ENCODE measurements at places on chromosomes 16 and 17.

GRCh38 chr17:73119631-73120030 lies 27.1 kb upstream of the SLC39A11 start:
- no peak for DNase-seq

DNA sequence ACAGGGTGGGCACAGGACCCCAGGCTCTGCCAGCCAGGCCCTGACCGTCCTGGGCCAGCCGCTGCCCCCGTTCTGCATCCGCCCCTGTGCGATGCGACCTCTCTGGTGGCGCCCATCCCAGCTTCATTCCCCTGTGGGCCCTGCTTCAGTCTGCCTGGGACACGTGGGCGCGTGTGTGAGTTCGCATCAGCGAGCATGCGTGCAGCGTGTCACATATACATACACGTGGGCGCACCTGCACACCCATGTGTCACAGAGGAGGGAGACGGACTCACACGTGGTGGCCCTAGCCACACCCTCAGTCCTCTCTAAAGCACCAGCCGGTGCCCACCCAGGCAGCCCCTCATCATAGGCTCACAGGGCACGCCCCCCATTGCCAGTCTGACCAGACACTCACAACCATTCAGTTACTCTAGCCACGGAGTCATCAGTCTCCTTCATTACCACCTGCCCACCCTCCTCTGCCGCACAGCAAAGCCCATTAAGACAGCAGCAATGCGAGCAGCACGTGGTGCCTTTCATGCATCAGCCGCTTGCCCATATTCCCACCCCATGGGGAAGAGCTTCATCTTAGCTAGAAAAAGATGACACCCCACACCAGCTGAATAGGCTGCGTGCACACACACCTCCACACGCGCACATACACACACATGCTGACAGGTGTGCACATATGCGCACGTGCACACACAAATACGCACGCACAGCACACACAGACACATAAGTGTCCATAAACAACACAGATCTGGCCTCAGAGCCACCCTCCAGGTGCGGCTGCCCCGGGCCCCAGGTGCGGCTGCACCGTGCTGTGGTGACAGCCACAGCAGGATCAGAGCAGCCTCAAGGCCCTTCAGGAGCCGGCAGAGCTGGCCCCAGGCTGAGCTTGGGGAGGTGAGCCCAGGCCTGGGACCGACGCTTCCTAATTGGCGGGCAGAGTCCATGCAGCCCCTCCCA lies 9.5 kb upstream of the CDH15 start:
- DNase-seq = no peak

- no peak for DNase-seq
These were observed 120.0 kb upstream of the GOT2 start for GRCh38 chr16:58853854-58854791.

DNA sequence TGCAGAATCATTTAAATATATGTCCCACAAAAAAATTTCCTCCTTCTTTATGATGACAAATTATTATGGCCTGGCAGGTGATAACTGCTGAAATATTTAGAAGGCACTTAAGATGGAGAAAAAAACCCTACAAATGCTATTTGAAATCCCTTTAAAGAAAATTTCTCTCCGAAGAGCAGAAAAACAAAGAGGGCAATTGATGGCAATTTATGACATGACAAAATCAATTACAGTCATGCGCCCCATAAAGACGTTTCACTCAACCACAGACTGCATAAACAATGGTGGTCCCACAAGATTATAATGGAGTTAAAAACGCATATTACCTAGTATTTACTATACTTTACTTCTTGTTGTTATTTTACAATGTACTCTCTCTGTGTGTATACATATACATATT lies 25.2 kb upstream of the KIF2B start:
- no peak for DNase-seq

- peak; percentile 85 for DNase-seq
These were observed 92.8 kb downstream of the IRX3 start for GRCh38 chr16:54193665-54194333.

GRCh38 chr17:82949984-82950383 lies 110.2 kb upstream of the ZNF750 start:
- no peak for DNase-seq

DNA sequence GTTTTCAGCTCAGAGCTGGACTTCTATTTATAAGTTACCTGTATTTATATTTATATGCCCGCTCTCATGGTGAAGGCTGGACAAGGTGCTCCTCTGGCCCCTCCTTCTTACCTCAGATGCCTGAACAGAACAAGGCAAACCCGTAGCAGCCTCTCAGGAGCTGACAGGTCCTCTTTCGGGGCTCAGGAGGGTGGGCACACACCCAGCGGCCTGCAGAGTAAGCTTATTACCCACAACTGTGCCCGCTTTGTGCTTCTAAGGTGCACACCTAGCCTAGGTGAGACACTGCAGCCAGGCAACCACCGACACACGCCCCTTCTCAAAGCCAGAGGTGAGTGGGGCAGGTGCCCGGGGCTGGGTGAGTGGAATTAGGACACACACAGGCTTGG lies 5.3 kb downstream of the NKIRAS2 start:
- DNase-seq = no peak

DNA sequence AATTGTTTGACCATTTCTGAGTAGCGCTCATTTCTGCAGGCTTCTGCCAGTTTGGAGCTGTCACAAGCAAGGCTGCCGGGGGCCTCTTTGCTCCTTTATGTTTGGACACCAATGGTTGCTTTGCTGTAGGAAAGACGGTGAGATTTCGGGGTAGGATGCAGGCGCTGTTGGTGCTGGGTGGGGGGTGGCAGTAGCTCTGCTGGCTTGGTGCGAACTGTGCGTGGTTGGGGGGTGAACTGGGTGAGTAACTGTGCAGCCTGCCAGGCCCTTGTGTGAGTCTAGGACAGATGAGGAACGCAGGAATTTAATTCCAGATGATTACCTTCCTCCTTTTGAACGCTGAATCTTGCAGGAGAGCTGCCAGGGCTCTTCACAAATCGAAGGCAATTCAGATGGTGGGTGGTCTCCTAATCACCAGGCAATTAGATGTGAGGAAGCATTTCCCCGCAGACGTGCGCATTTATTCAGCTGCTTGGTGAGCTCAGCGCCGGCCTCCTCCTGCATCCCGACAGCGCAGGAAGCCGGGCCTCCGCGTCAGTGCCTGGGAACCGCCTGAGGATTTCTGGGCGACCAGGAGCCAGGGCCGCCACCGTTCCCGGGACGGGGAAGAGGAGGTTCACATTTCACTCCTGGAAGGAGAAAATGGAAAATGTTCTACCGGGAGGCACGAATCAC lies 154.4 kb downstream of the FOXL1 start:
- peak; percentile 54 for DNase-seq

DNA sequence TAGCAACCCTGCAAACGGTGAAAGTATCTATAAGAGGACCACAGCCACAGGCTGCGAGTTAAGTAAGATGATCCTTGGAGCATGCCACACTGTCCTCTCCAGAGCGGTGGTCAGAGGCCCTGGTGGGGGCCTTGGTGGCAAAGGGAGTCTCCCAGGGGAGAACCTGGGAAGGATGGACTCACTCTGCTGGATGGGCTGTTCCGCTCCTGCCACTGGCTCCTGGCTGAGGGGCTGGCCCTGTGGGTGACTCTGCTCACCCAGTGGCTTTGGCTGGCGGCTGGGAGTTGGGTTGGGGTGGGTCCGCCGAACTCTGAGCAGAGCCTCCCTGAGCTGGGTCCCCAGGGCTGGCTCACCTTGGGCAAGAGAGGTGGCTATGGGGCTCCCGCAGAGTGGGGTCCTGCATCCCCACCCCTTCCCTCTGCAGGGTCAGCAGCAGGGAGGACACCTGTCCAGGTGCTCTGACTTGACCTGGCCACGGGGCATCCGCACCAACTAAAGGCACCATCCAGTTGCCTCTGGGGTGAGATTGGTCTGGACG lies 7.3 kb downstream of the CDK5R1 start:
- no peak for DNase-seq

- DNase-seq = no peak
These were observed 2.3 kb downstream of the GAS2L2 start for GRCh38 chr17:35750526-35751395.

- no peak for DNase-seq
These were observed 104.4 kb downstream of the GRIN2A start for GRCh38 chr16:10077861-10078260.

GRCh38 chr16:2955779-2956578 lies 8.1 kb upstream of the KREMEN2 start:
- no peak for DNase-seq

- no peak for DNase-seq
These were observed 47.0 kb downstream of the MYO18A start for GRCh38 chr17:29133121-29133713.

GRCh38 chr17:50865868-50866260 lies 290 bp downstream of the TOB1 start:
- DNase-seq = no peak

GRCh38 chr16:20740901-20741521 lies 607 bp downstream of the THUMPD1 start:
- DNase-seq = peak; percentile 81

- DNase-seq = no peak
These were observed 1.2 kb downstream of the OTOA start for GRCh38 chr16:21664801-21665492.

DNA sequence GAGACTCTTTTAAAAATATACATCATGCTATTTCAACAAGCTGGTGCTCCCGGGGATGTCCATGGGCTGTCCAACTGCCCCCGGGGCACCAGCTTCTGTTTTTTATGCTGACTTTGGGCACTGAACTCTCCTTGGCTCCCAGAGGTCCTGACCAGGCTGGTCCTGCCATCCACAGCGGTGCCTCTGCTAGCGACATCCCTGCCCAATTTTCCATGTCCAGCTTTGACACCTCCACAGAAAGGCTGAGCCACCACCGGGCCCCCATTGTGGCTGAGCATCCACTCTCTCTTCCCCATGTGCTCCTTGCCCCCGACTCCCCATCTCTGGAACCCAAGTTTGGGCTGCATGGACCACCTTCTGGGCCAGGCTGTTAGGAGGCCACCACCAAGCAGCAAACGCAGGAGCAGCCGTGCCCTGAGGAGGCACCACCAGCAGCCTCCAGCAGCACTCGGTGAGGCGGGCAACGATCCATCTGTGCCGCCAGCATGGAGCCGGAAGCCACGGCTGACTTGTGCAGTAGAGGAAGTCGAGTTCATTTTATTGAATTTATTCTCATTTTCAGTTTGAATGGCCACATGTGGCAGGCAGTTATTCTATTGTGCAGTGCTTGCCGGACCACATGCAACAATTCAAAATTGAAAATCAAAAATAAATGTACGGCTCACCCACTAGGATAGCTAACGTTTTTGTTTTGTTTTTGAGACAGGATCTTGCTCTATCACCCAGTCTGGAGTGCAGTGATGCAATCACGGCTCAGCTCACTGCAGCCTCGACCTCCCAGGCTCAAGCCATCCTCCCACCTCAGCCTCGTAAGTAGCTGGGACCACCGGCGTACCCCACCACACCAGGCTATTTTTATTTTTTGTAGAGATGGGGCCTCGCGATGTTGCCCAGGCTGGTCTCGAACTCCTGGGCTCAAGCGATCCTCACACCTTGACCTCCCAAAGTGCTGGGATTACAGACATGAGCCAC lies 2.8 kb upstream of the MEAK7 start:
- DNase-seq = no peak

DNA sequence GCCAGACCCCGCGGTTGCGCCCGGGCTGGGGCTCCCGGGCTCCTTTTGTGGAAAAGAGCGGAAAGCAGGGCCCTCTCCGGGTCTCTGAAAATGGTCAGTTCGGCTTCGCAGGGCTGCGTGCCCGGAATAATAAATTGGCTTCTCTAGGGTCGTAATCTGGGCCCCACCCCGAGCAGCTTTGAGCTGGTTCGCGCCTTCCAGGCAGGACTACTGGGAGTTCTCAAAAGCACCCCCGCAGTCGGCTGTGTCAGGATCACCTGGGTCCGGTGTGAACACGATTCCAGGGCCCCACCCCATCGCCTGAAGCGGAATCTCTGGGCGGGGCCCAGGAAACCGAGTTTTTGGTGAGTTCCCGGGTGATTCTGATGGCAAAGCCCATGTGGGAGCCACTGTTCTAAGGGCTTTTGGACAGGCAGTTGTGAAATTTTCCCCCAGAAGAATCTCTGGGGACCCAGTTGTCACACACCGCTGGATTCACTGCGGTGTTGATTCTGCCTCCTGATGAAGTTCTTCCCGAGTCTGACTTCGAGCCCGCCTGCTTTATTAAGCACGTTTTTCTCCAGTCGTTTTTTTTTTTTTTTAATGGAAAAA lies 77.0 kb downstream of the MRC2 start:
- peak; percentile 48 for DNase-seq

GRCh38 chr17:50339381-50339780 lies 6.5 kb upstream of the XYLT2 start:
- DNase-seq = no peak

DNA sequence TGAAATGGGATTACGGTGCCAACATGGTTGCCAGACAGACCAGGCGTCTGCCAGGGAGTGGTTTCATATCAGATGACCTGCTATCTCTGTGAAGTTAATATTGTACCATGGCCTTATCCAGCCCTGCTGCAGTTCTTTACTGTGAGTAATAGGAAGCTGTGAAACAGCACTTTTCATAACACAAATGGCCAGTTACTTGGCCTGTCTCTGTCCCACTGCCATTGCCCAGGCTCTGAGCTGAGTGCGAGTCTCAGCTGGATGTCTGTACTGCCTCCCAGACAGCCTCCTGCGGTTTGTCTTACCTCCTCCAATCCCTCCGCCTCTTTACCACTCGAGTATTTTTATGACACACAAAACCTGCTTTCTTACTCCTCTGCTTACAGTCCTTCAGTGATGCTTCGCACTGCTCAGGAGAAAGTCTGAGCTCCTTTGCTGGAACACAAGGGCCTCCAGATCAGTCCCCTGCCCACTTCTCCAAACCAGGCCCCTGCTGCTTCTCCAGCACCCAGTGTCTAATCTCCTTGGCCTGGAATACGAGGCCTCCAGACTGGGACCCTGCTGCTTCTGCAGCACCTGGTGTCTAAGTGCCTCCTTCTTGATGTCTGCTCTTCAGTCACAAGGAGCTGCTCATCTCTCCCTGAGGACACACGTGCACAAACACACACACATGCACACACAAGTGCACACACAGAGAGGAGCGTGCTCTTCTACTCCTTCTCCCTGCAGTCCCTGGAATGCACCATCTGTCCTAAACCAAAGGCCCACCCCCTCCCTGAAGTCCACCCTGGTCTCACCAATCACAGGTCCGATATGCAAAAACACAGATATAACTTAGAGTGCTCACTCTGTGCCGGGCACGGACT lies 17.1 kb upstream of the RHOT1 start:
- no peak for DNase-seq

GRCh38 chr16:18788828-18789514 lies 1.2 kb downstream of the RPS15A start:
- no peak for DNase-seq

DNA sequence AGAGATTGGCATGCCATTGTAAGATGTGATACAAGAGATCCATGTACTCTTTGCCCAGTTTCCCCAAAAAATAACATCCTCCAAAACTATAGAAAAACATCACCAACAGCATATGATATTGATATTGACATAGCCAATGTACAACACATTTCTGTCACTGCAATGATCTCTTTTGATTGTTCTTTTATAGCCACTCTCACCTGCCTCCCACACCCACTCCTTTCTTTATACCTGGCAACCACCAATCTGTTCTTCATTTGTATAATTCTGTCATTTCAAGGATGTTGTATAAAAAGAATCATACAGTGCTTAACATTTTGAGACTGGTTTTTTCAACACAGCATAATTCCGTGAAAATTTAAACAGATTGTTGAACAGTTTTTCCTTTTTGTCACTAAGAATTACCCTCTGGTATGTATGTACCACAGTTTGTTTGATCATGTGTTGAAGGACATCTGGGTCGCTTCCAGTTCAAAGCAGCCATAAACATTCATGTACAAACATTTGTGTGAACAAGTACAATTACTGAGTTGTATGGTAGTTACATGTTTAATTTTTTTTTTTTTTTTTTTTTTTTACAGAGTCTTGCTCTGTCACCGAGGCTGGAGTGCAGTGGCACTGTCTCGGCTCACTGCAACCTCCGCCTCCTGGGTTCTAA lies 9.9 kb downstream of the KRTAP9-1 start:
- DNase-seq = no peak
